ENCODE measurements at places on chromosomes 2 and 18.

GRCh38 chr2:102839668-102840388, 78.0 kb downstream of the TMEM182 start:
- peak; percentile 48 for DNase-seq

DNA sequence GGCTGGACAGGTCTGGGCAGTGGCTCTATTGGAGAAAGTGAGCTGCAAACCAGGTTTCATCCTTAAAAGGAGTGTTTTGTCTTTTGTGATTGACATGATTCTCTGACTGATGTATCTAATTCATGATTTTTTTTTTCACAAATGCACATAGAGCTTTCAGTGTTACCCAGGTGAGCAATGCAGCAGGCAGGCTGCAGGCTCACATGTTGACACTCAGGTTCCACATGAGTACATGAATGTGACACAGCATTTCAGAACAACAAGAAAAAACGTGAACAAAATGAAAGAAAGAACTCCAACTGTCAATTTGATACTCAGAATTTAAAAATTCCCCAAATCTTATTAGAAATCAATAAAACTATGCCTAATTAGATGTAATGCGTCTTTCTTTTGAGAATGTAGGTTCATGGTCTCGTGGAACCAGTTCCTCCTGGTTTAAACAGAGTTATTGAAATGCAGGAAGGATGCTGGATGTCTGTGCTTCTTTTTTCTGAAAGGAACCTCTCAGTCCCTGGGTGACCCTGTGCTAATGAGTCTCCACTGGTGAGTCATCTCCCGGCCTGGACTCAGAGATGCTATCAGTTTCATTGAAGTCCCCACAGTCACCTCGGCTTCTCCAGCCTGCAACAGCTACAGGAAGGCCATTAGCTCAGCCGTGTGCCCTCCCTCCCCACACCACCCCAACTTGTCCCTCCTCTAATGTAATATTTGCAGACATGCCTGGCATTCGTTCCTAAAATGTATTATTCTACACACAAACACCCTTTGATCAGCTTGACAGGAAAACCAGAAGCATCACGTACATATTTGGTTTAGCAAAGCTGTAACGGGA, 430.4 kb downstream of the LPIN1 start:
- DNase-seq = no peak

GRCh38 chr2:40405465-40405864, 46.4 kb downstream of the SLC8A1 start:
- no peak for DNase-seq

- no peak for DNase-seq
These were observed 34.5 kb downstream of the RPL31 start for GRCh38 chr2:101036562-101036961.

GRCh38 chr2:68564426-68564825, 79.0 kb upstream of the PROKR1 start:
- no peak for DNase-seq

- no peak for DNase-seq
These were observed 15.2 kb downstream of the SMYD1 start for GRCh38 chr2:88082781-88083180.

GRCh38 chr2:143183804-143184463, 54.7 kb downstream of the ARHGAP15 start:
- no peak for DNase-seq

- no peak for DNase-seq
These were observed 86.4 kb downstream of the DGKD start for GRCh38 chr2:233440714-233441113.

DNA sequence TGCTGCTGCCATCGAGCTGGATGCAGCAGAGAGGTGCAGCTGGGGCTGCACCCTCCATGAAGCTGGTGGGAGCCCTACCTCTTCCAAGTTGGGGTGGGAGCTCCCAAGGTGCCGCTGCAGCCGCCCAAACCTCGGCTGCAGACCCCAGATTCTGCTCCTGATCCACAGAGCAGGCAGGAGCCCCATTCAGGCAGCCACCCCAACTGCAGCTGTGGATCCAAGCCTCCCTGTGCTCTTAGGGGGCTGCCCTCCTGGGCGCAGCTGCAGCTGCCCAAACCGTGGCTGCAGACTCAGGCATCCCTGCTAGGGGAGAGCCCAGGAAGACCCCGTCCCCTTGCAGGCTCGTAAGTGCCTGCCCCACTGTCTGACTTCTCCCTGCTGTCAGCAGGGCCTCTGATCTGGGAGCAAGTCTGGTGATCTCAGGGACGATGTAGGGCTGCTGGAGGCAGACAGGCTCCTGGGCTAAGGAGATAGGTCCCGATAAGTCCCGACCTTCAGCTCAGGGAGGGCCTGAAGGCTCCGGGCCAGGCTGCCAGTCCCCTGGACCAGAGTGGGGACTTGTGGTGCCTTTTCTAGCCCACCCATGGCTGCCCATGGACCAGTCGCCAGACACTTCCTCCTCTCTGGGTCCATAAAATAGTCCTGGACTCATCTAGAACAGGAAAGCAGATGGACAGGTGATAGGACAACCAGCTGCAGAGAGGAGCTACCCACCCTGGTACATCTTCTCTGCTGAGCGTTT, 767.1 kb upstream of the CDH7 start:
- no peak for DNase-seq

GRCh38 chr18:25210622-25211021, 141.3 kb downstream of the ZNF521 start:
- DNase-seq = no peak

DNA sequence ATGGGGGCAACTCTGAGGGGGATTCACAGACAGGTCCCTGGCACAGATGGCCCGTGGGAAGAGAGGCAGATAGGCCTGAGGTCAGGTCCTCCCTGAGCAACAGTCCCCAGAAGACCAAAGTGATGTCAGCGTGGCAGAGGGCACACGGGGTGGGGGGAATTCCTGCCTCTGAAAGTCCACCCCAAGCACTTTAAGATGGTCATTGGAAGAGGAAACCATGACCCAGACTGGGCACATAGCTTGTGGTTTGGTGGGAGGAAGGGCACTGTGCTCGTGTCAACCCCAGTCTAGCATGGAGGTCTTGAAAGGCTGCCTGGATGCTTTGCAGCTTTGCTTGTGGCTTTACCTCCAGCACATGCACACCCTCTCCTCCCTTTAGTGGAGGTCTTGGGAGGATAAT, 38.0 kb upstream of the SIX2 start:
- no peak for DNase-seq

DNA sequence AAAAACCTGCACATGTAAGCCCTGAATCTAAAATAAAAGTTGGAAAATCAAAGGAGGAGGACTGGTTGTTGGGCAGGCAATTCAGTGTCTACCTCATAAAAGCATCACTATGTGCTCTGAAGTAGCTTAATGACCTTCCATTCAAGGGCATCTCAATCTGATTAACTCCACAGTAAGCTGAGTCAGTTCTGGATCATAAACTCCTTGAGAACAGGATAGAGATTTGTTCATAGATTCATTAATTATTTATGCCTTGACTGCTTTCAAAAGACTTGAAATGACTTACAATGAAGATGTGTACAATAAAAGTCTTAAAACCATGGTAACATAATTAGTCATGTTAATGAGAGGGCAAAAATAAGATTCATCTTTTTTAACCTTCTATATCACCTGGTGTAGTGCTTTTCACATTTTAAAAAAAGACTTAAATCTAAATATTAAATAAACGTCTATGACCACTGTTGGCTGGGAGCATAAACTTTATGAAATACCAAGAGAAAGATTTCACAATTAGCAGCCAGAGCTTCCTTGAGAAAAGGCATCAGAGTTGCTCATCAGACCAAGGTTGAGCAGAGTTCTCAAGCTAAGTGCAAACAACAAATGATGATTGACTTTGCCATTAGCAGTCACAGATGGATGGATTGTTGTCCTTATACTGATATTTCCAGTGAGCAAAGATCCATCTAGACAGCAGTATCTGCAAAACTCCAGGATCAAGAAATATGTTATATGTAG, 237.3 kb upstream of the THUMPD2 start:
- no peak for DNase-seq

DNA sequence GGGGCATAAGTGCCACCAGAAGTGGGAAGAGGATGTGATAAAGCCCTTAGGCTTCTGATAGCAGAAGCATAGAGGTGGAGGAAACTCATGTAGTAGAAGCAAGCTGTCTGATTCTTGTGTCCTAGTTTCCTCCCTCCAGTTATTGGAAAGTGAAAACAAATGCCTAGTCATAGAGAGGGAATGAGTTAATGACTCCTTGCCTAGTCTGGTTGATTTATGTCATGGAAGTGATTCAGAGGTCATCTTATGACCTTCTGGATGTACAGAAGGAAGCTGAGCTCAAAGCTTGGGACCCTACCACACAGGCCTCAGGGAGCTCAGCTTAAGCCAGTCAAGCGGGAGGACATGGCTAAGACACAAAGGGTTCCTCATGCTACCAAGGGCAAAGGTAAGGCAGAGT, 232.2 kb downstream of the THSD7B start:
- no peak for DNase-seq

GRCh38 chr2:128626760-128627511, 308.3 kb upstream of the HS6ST1 start:
- no peak for DNase-seq
